NCI-H1694 treated with DMSO at 0.1 percent for 48 hours (cell line): ENCODE measurements at places on chromosomes 2 and 18.

- peak; percentile 57 for DNase-seq
These were observed 89.3 kb downstream of the EHBP1 start for GRCh38 chr2:62794791-62795190.

DNA sequence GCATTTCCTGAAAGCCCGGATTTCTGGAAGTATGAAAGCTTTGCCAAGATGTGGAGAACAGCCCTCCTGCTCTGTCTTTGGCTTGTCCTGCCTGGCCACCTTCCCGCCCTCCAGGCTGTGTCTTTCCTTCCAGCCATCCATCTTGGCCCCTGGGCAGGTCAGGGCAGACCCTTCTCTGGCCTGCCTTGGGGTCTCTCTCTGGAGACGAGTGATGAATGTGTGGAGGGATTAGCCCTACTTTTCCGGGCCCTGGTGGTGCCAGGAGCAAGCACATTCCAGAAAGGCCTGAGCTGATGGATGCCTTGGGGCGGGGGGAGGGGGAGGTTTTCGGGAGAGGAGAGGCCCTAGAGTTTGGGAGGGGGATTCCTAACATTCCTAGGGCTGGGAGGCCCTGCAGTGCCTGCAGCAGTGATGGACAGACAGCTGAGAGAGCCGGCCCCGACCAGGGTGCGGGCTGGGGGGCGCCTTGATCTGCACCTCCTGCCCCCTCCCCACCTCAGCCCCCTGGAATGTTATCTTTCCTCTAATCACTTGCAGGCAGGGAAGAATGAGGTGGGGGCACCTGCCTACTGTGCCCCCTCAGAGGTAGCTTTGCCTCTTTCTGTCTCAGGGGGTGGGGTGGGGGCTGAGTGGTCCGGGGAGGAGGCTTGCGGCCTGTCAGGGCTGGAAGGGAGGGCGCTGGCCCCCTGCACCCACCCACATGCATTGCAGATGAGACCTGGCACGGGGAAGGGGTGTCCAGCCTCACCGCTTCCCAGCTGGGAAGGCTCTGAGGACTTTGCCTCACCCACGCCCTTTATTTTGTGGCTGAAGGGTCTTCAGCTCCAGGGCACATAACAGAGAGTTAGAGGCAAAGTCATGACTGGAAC lies 156.2 kb downstream of the DDX1 start:
- DNase-seq = no peak

DNA sequence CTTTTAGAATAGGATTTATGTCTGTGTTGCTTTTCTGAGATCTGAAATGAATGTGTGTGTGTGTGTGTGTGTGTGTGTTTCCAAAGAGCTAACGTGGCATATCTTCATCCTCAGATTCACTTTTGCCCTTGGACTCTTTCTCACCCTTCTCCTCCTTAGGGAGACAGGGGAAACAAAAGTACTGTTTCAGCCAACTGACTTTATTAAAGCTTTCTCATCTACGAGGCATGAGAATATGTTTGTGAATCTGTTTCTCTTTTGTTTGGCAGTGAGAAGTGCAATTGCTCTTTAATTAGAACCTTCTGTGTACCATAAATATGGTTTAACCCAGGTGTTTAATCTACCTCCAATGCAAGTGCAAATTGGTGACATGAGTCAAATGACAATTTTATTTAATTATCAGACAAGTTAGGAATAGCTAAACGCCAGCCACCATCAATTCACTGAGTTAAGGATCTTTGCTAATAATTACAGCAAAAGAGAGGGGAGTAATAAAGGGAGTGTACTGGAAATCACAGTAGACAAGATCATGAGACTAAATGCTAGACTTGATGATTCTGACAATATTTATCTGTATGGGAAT lies 186.4 kb upstream of the COL3A1 start:
- DNase-seq = no peak

DNA sequence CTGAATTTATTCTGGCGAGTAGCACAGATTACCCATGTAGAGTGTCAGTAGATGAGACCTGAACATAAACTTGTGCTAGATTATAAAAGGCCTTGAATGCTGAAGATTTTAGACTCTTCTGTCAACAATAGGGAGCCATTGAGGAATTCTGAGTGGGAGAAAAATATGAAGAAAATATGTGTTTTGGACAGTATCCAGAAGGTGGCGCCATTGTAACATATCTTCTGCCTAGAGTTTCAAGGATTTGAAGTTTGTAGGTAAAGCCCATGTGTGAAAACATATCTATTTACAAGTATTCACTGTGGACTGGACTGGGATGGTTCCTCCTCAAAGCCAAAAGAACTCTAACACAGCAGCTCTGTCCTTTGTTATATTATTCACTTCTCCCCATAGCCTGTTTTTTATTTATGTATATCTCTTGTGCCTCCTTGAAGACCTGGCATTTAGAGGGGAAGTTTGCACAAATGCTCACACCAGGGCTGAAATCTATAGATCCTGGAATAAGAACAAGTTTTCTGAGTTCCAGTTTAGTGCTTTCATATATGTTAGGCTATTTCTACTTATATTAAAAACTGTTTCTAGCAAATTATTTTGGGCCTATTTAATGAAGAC lies 124.9 kb downstream of the RDH14 start:
- peak; percentile 84 for DNase-seq

- no peak for DNase-seq
These were observed 6.2 kb upstream of the TWIST2 start for GRCh38 chr2:238841542-238842164.

- DNase-seq = no peak
These were observed 152.5 kb upstream of the POU3F3 start for GRCh38 chr2:104701411-104701911.

- DNase-seq = no peak
These were observed 6.7 kb upstream of the ONECUT2 start for GRCh38 chr18:57428221-57429150.

DNA sequence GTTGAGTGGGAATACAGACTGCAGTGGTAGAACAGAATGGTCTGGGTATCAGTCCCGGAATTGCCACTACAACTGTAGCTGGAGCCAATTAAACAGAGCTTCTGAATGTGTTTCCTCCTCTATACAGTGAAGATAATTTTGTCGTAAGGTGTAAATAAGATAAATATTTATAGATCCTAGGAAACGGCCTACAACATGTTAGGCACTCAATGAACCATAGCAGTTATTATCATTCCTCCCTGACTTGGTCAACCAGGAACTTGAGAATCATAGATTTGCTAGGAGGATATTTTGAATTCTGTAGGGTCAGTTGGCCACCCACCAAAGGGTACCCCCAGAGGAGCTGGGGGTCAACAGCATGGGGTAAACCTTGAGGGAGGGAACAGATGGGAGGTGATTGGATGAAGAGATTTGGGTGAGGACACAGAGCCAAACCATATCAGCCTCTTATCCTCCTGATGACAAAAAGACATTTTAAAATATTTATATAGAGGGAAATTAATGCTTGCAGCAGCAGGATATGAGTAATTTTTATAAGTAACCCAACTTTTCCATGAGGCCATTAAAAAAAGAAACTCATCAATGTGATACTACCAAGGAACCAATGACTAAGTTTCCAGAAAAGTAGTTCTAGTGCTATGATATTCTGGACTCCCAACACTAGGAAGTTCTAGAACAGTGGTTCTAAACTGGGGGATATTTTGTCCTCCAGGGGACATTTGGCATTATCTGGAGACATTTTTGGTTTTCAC lies 4.0 kb downstream of the DHRS9 start:
- no peak for DNase-seq

DNA sequence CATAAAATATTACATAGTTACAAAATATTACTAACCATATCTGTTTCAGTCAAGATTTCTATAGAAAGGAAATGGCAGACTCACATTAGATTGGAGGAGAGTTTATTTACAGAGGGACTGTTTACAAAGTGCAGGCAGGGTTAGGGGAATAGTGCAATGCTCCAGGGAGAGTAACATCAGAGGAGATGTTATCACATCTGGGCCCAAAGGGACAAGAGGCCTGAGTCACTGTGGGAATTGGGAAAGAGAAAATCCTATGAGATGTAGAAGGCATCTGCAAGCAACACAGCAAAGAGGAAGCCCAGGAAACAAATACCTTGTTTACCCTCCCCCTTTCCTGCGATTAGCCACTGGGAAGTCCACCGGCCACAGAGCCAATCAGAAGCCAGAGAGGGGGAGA lies 227.3 kb upstream of the TANK start:
- DNase-seq = no peak

GRCh38 chr2:23550553-23550952 lies 165.6 kb downstream of the KLHL29 start:
- no peak for DNase-seq

DNA sequence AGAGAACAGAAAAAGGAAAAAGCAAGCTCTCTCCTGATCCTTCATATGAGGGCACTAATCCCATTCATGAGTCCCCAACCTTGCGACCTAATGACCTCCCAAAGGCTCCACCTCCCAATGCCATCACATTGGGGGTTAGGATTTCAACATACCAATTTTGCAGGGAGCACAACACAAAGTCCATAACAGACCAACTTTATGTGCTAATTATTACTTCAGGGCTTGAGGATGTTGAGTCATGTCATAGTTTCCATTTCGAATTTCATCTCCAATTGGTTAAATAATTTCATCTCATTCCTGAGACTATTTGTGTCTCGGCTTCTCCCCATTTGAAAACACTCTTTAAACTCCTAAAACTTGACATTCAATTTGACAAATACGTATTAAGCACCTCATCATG lies 69.9 kb upstream of the KLF7 start:
- no peak for DNase-seq

- DNase-seq = no peak
These were observed 454.2 kb upstream of the TNP1 start for GRCh38 chr2:217314021-217314460.

- DNase-seq = no peak
These were observed 25.6 kb upstream of the GCFC2 start for GRCh38 chr2:75736276-75736675.

GRCh38 chr2:232134939-232135338 lies 173.4 kb downstream of the DIS3L2 start:
- DNase-seq = no peak

GRCh38 chr2:236512267-236512666 lies 57.4 kb upstream of the ACKR3 start:
- no peak for DNase-seq

DNA sequence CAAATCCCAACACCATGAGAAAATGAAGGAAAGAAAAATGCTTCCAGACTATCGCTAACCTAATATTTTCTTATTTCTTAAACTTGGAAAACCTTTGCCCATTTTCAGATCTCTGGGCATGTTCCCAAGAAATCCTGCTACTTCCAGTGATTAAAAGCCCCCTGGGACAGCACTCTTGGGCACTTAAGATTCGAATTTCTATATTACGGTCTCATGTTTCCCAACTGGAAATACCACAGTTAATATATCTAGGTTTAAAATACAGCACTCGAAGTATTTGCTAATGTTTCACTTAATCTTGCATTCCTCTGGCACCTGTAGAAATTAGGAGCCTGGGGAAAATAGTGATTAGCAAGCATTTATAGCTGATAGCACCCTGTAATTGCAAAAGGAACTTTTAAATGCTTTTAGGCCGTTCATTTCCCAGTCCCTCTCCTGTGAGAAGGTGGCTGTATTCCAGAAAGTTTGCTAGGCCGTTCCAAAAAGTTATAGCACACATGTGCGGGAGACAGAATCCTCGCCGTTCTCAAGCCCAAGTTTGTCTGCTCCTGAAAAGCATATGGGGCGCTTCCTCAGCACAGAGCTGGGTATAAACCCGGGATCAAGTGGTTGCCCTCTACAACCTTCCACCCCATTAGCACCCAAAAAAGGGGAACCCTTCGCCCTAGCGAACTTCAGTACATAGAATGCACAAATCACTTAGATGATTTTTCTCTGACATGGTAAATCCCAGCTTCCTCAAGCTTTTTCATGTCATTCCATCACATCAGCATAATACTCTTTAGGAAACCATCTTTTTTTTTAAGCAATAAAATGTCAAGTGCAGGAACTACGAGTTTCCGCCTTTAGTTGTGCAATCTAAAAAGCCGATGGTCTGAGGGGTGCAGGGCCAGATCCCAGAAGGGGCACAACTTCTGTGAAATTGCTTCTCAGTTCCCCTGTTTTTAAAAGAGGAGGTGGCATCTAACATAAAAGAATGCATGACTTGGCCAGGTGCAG lies 60.6 kb downstream of the DIPK1C start:
- DNase-seq = no peak

DNA sequence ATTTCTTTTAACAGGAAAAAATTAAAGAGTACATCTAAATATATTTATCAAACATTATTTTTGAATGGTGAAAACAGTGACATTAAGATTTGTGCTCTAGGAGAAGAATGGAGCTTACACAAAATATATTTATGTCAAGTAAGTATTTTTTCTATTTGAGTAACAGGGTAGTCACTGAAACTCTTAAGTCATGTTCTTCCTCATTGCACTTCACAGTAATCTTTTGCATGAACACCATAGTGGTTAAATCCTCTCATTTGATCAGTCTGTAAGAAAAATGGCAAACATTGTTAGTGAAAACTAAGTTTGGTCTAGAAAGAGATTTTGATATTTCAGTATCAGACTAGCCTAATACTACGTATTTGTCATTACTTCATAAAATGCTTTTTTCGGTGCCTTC lies 8.1 kb downstream of the GMCL1 start:
- DNase-seq = no peak

GRCh38 chr18:10056506-10056905 lies 142.7 kb downstream of the VAPA start:
- no peak for DNase-seq

GRCh38 chr2:103823847-103824246 lies 1030.1 kb upstream of the POU3F3 start:
- no peak for DNase-seq

DNA sequence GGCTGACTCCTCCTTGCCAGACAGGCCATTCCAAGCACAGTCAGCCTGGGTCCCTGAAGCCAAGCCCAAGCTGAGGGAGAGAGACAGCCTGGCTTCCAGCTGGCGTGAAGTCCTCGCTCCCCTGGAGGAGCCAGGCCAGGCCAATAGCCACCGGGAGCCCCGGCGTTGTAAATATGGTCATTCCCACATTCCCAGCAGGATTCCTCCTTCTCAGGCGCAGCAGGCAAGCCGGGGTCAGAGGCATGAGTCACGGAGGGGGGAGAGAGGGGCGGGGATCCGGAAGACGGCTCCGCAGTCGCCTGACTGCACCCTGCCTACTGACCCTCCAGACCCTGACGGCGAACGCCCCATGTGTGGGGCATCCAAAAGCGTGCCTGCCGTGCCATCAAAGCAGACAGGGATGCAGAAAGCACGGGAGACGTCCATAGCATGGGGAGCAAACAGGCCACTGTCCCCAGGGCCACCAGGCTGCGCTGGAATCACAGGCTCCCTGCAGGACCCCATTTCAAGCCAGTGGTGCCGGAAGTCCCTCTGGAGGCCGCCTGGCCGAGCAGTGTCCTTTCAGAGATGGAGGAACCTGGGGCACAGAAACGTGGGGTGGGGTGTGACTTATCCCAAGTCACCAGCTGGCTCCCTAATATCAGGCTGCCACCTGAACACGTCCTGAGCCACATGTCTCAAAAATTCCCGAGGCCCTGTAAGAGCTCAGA lies 48.2 kb downstream of the TWIST2 start:
- DNase-seq = no peak

GRCh38 chr2:229869226-229869625 lies 52.6 kb downstream of the TRIP12 start:
- DNase-seq = no peak

GRCh38 chr2:176004934-176005333 lies 2.9 kb upstream of the LNPK start:
- DNase-seq = no peak

- no peak for DNase-seq
These were observed 178.8 kb downstream of the TMEM163 start for GRCh38 chr2:134539981-134540380.
